Large intestine (tissue), 12 donors: ENCODE measurements at places on chromosomes 16 and 17. TPM values are rescaled to one million over a fixed set of nuclear protein-coding genes. Genes with fewer than 3 reads are reported as not detected.

The PRAC1 gene
- not detected for polyA plus RNA-seq

The GEMIN4 gene
- polyA plus RNA-seq: 18.4 TPM

The GSPT1 gene
- 78.7 TPM for polyA plus RNA-seq

The SMIM22 gene
- polyA plus RNA-seq: 75.8 TPM

The P2RX5 gene
- 2.2 TPM for polyA plus RNA-seq

The RASL10B gene
- polyA plus RNA-seq: 2.9 TPM

GRCh38 chr16:26220894-26221293, 529.1 kb downstream of the HS3ST4 start:
- DNase-seq: no peak
- no peaks in the 10 kb centered on the region for H3K36me3 ChIP-seq
- no peaks in the 10 kb centered on the region for H3K27me3 ChIP-seq
- no peak overlapping the region for H3K4me3 ChIP-seq
- no peaks in the 10 kb centered on the region for H3K4me1 ChIP-seq
- H3K27ac ChIP-seq: no peak overlapping the region

GRCh38 chr17:63190821-63191370, 224.9 kb downstream of the TANC2 start:
- H3K27ac ChIP-seq: no peak overlapping the region
- no peak overlapping the region for H3K4me3 ChIP-seq
- H3K4me1 ChIP-seq: no peaks in the 10 kb centered on the region
- DNase-seq: no peak
- peaks cover 9% of the 10 kb centered on the region for H3K36me3 ChIP-seq

- no peak overlapping the region for H3K4me3 ChIP-seq
- H3K27ac ChIP-seq: no peak overlapping the region
- no peak for DNase-seq
- H3K4me1 ChIP-seq: peaks cover 9% of the 10 kb centered on the region
Observed at GRCh38 chr17:50046179-50046578, 9.7 kb upstream of the ITGA3 start.

GRCh38 chr17:75652934-75653549, 13.9 kb downstream of the RECQL5 start:
- no peak overlapping the region for H3K4me3 ChIP-seq
- peaks cover 51% of the 10 kb centered on the region for H3K36me3 ChIP-seq
- H3K27me3 ChIP-seq: no peaks in the 10 kb centered on the region
- H3K27ac ChIP-seq: no peak overlapping the region
- no peak for DNase-seq

GRCh38 chr17:12040478-12040877, 19.8 kb downstream of the MAP2K4 start:
- no peaks in the 10 kb centered on the region for H3K36me3 ChIP-seq
- no peak overlapping the region for H3K27ac ChIP-seq
- H3K4me3 ChIP-seq: no peak overlapping the region

DNA sequence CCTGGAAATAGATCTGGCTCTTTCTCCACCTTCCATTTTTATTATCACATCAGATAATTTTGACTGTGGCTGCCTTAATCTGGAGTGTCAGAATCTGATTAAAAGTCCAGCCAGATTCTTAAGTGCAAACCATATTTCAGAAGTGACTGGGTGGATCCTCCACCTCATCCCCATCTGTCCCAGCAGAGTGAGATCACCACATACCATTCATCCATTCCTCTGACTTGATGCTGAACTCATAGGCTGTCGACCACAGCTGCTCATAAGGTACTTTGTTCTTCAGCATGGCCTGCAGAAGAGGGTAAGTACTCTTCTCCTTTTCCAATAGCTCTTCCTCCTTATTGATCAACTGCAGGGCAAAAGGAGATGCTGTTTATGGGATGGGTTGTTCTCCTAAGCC, 53.5 kb downstream of the DNAH3 start:
- H3K4me3 ChIP-seq: no peak overlapping the region
- peaks cover 6% of the 10 kb centered on the region for H3K27me3 ChIP-seq
- no peaks in the 10 kb centered on the region for H3K4me1 ChIP-seq

- H3K4me3 ChIP-seq: no peak overlapping the region
- no peak overlapping the region for H3K27ac ChIP-seq
- no peaks in the 10 kb centered on the region for H3K36me3 ChIP-seq
Observed at GRCh38 chr17:50583641-50584040, 23.1 kb downstream of the CACNA1G start.

- no peak overlapping the region for H3K4me3 ChIP-seq
- H3K27ac ChIP-seq: no peak overlapping the region
- peaks cover 8% of the 10 kb centered on the region for H3K4me1 ChIP-seq
- no peak for DNase-seq
- no peaks in the 10 kb centered on the region for H3K36me3 ChIP-seq
- H3K27me3 ChIP-seq: no peaks in the 10 kb centered on the region
Observed at GRCh38 chr17:35778641-35779196, 16.7 kb downstream of the MMP28 start.

- H3K4me1 ChIP-seq: peaks cover 79% of the 10 kb centered on the region
- peaks cover 12% of the 10 kb centered on the region for H3K36me3 ChIP-seq
- H3K27me3 ChIP-seq: no peaks in the 10 kb centered on the region
- no peak for DNase-seq
- no peak overlapping the region for H3K27ac ChIP-seq
Observed at GRCh38 chr17:77385750-77386501, 245.2 kb downstream of the SEC14L1 start.

DNA sequence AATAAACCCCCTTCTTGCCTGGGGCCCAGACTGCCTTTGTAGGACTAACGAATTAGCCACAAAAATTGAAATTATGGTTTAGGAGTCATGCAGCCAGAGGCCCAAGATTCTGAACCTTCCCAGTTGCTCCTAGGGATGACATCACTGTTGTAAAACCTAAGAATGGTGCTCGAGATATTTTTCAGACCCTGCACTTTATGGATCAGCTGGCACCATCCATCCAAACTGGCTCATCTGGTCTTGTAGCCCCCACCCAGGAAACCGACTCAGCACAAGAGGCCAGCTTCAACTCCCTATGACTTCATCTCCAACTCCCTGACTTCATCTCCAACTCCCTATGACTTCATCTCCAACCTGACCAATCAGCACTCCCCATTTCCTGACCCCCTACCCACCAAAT, 10.9 kb upstream of the EVPL start:
- peaks cover 49% of the 10 kb centered on the region for H3K36me3 ChIP-seq
- peaks cover 4% of the 10 kb centered on the region for H3K4me1 ChIP-seq
- H3K4me3 ChIP-seq: no peak overlapping the region

GRCh38 chr17:33052856-33053255, 61.2 kb downstream of the SPACA3 start:
- H3K4me3 ChIP-seq: no peak overlapping the region
- DNase-seq: no peak
- no peak overlapping the region for H3K27ac ChIP-seq
- no peaks in the 10 kb centered on the region for H3K36me3 ChIP-seq

DNA sequence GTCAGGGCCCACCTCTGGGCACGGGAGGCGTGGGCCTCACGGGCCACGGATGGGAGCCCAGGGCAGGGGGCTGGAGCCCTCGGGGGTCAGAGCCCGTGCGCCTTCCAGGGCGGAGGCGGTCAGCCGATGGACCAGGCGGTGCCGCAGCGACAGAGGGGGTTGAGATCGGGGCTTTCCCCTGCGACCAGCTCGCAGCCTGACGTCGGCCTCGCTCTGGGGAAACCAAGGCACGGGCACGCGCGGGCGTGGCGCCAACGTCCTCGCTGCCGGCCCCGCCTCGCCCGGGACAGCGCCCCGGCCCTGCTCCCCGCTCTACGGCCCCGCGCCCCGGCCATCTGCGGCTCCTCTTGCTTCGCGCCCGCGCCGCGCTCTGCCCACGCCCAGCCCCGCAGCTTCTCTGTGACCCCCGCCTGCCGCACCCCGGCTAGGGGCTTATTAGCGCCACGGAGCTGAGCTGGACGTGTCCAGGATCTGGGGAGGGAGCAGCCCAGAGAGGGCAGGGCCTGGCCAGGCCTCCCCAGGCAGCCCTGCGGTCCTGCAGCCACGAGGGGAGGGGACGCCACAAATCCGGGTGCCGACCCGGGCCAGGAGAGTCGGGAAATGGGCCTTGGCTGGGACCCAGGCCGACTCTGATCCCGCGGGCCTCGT, 13.5 kb downstream of the ACTG1 start:
- DNase-seq: no peak
- H3K4me3 ChIP-seq: no peak overlapping the region
- no peaks in the 10 kb centered on the region for H3K36me3 ChIP-seq
- peaks cover 15% of the 10 kb centered on the region for H3K27me3 ChIP-seq
- H3K4me1 ChIP-seq: no peaks in the 10 kb centered on the region
- no peak overlapping the region for H3K27ac ChIP-seq
